Right cardiac atrium (tissue), 5 donors: ENCODE measurements at places on chromosomes 4 and X. TPM values are rescaled to one million over a fixed set of nuclear protein-coding genes. Genes with fewer than 3 reads are reported as not detected.

The CASP3 gene
- total RNA-seq = 11.0 TPM

The BBS12 gene
- 6.6 TPM for total RNA-seq

The LRRC66 gene
- total RNA-seq = 0.47 TPM

- DNase-seq = no peak
Observed at GRCh38 chrX:15224747-15225146, 45.1 kb downstream of the ASB9 start.

The RPS6KA6 gene
- 3.6 TPM for total RNA-seq

- no peak for DNase-seq
Observed at GRCh38 chr4:153453402-153453801, 12.8 kb upstream of the TMEM131L start.

The RAB40A gene
- 0.40 TPM for total RNA-seq

DNA sequence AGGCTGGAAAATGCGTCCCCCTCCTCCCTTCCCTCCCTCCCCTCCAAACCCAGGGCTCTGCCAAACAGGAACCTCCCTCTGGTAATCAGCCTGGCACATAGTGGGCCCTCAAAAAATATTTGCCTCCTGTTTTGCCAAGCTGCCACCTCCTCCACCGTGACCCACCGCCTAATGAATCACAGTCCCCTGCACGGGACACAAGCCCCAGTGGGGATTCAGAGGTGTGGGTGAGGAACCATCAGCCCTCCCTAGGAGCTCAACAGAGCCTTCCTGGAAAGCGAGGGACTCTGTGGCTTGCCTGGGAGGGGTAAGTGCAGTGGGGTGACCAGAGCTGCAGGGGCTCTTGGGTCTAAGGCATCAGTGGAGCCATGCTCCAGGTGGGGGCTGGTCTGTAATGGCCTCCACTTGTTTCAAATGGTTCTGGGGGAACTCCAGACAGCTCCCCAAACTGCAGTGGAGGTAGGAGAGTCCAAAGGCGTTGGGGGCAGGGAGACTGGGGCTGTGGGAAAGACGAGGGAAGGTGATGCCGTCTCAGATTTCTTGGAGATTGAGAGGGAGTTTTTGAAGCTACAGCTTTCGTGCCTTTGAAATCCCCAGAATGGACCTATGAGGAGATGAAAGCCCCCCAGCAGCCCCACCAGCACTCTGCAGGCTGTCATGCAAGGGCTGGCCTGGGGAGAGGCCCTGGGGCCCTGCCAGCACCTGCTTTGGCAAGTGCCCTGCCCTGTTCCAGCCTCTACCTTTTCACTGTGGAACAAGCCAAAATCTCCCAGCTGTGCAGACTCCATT lies 1.0 kb upstream of the PPP2R2C start:
- no peak for DNase-seq

The IQSEC2 gene
- 15.0 TPM for total RNA-seq

GRCh38 chrX:36908801-36909675 lies 99.1 kb upstream of the FAM47C start:
- no peak for DNase-seq

- DNase-seq = no peak
Observed at GRCh38 chr4:35711127-35711526, 533.2 kb downstream of the ARAP2 start.

The AFM gene
- total RNA-seq = not detected

DNA sequence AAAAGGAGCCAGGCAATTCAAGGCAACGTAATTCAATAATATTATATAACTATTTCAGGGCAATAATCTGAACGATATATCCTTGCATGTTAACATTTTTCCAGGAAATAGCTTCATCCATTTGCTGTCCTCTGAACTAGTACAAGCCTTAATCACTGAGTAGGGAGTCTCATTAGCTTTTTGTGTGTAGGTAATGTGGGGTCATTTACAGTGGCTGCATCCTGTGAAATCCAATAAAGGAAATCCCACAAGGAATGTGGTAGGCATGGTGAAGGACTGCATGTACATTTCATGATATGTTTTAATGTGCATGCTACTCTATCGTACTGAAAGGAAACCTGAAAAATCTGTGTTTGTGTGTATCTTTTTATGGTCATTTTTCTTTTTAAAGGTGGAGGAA lies 103.5 kb downstream of the SLC4A4 start:
- DNase-seq = no peak

DNA sequence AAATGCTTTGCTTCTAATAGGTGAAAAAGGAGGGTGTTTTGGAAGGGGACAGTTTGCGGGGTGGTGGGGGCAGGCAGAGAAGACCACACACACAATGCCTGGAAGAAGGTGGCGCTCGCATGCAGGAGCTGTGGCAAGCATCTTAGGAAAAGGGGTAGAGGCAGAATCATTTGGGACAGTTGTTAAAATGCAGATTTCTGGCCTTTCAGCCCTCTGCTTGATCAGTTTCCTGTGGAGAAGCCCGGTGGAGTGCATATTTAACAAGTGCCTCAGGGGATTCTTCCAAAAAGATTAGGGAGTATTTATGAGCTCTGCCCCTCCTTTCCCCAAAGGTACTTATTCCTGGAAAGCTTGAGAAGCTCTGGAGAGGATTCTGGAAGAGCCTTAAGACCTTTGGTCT lies 4.8 kb downstream of the NOCT start:
- no peak for DNase-seq

The NPNT gene
- 5.5 TPM for total RNA-seq

DNA sequence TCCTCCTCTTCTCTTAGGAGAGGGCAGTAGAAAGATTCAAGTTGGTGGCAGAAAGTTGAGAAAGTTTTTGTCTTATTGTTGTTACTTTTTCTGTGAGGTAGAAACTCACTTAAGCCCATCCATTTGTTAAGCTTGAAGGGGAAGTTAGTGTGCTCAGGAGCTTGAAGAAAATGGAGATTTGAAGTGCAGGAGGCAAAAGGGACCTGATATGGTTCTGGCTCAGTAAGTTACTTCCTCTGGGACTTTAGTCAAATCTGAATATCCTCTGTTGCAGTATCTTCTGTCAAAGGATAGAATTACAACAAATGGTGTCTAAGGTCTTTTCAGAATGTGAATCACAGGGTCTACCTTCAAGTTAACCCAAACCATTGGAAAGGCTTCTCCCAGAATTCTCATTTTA lies 46.2 kb downstream of the CXCL13 start:
- no peak for DNase-seq
